Uterus (tissue), 4 donors: ENCODE measurements at places on chromosomes 4 and X. TPM values are rescaled to one million over a fixed set of nuclear protein-coding genes. Genes with fewer than 3 reads are reported as not detected.
A peak's percentile ranks its signal among the peaks of the same experiment; 100 is the strongest.

DNA sequence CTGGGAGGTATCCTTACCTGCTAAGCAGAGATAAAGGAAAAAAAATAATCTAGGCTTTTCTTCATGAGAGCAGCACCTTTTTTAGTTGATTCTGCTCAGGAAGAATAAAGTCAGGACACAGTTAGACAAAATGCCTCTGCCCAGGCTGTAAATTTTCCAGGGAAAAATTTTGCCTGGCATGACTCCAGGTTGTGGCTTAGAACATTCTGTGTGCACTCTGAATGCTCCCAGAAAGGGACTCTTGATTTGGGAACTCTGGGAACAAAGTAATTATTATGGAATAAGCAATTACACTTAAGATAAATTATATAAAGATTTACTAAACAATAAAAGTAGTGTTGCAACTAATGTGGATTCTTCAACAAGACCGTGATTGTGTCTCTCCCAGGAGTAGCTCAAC is 826.2 kb upstream of the TENM3 start:
- DNase-seq = no peak

GRCh38 chr4:15010038-15010585 is 7.8 kb downstream of the CPEB2 start:
- DNase-seq = no peak

DNA sequence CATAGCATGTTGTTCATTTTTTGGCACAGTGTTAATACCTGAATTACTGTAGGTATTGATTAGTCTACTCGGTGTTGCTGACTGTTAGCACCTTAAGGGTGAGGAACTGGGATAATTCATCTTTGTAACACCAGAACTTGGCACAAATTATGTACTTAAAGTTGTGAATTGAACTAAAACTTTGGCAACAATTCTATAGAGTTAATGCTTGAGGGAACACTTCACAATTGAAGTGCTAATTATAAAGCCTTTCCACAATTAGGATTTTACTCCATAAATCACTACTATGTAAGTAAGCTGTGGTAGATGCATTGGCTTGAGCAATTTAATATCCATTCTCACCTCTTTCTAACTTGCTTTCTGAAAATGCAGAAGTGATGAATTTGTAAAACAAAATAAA is 686.7 kb downstream of the PDHA2 start:
- DNase-seq = no peak

DNA sequence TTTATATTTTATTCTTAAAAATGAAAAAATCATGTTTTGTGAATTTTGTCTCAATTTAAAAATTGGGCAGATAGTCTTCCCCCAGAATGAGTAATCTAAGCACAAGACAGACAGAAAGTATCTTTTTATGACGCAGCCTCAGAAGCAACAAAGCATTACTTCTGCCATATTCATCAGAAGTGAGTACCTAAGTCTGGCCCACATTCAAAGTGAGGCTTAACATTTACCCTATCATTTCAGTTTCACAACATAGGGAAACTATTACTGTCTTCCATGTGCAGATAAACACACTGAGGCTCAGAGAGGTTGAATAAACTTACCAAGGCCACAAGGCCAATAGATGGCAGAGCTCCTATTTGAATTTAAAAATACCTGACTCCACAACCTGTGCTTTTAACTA is 4.4 kb upstream of the PRDX4 start:
- DNase-seq = no peak

DNA sequence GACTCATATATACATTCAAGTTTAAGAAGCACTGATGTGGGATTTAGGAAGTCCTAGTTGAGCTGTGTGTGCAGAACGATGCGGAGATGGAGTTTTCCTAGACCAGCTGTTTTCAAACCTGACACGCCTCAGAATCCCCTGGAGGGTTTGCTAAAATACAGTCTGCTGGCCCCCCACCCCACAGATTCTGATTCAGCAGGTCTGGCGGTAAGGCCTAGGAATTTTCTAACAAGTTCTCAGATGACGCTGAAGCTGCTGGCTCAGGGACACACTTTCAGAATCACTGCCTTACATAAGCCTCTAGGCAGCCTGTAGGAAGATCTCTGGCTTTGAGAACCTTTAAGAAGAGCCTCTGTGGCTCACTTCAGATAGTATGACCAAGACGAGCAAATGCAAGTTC is 73.1 kb downstream of the PHEX start:
- peak; percentile 39 for DNase-seq

DNA sequence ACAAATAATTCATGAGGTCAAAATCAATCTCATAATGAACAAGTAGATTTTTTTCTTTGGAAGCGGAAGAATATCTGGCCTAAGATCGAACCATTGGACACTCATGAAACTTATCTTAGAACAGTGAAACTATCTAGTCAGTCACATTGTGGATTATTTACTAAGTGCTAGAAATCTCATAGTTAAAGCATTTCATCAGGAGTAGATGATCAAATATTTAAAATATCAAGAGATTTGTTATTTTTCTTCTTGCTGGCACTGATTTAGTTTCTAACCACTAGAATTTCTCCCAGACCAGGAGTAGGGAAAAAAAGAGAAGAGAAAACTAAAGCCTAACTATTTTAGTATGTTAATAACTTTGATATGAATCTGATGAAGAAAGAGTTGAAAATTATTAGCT is 105.5 kb downstream of the SHROOM3 start:
- no peak for DNase-seq

DNA sequence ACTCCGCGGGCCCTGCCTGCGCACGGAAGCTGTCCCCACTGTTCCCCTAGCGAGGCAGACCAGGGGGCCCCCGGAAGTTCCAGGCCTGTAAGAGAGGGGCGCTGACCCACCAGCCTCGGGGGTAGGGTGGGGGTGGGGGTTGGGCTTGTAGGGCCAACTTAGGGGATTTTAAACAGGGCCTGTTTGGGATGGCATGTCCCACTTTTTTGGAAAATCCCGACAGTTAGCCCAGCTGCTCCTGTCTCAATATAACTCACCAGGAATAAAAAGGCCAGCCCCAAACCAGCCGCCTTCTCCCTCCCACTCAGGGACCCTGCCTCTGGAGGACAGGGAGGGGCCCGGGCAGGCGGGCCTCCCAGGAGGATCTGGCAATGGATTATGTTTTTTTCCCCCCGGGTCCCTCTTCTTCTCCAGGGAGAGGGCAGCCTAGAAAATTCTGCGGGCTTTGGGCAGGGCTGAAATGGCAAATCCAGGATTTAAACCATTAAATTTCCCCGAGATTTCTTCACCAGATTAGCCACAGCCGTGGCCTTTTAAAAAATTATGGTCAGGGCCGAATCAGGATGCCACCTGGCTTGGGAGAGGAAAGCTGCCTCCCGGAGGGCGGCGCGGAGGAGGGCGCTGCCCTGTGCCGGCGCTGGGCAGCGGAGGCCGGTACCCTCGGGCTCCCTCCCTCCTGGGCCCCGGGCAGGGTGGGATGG is 957 bp downstream of the PPP2R2C start:
- DNase-seq = no peak

GRCh38 chrX:131901546-131901945 is 121.6 kb upstream of the STK26 start:
- DNase-seq = no peak

DNA sequence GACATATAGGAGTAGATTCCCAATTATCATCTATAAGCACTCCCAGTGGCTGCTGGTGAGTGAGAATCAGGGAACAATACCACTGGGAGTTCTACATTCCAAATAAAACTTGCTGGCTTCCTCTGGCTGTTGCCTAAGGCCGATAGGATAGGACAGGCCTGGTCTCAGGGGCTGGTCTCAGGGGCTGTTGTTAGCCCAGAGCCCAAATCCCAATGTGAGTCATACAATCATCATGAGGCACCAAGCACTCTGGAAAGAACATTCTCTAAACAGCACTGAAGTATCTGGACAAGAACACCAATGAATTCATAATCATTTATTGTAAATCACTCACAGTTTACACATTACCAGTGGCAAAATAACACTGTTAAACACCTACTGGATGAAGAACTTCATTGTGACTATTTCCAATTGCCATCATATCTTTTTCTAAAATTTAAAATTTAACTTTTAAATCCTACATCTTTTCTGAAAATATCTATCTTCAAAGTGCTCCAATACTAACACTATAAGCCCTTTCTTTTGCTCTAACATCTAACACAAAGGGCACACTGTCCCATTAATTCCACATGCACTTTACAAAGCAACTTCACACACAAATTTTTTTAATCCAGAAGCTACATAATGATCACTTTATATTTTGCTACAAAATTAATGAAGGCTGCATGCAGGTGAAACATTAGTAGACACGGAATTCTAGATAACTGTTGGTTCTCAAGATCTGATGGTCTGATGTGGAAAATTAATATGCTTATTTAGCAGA is 67.6 kb upstream of the TMEM150C start:
- no peak for DNase-seq

GRCh38 chr4:176498617-176499256 is 179.0 kb downstream of the SPCS3 start:
- no peak for DNase-seq

- no peak for DNase-seq
These were observed 3.7 kb downstream of the MTMR1 start for GRCh38 chrX:150696866-150697265.

ESX1 gene
- total RNA-seq = 0.21 TPM

HSD17B11 gene
- total RNA-seq = 96.6 TPM

ARAP2 gene
- total RNA-seq = 134 TPM

PIGA gene
- total RNA-seq = 12.6 TPM

GABRB1 gene
- 1.5 TPM for total RNA-seq

JADE3 gene
- total RNA-seq = 12.8 TPM

NUDT11 gene
- total RNA-seq = 10.9 TPM

GJB1 gene
- total RNA-seq = 5.9 TPM
